LoVo (cell line): ENCODE measurements at places on chromosomes 2 and 18.

- DNase-seq: no peak
Observed at GRCh38 chr2:48528431-48528830, 1.5 kb upstream of the STON1 start.

- no peak for DNase-seq
Observed at GRCh38 chr18:8153887-8154583, 455.2 kb upstream of the RAB12 start.

GRCh38 chr2:108925735-108926134 lies 63.3 kb downstream of the EDAR start:
- DNase-seq: no peak

- DNase-seq: no peak
Observed at GRCh38 chr18:79912409-79912991, 39.0 kb downstream of the SLC66A2 start.
